Sciatic nerve (tissue), 2 donors: ENCODE measurements at places on chromosomes 7 and 10. TPM values are rescaled to one million over a fixed set of nuclear protein-coding genes. Genes with fewer than 3 reads are reported as not detected.

The ICA1 gene
- total RNA-seq, result 27.0 TPM

DNA sequence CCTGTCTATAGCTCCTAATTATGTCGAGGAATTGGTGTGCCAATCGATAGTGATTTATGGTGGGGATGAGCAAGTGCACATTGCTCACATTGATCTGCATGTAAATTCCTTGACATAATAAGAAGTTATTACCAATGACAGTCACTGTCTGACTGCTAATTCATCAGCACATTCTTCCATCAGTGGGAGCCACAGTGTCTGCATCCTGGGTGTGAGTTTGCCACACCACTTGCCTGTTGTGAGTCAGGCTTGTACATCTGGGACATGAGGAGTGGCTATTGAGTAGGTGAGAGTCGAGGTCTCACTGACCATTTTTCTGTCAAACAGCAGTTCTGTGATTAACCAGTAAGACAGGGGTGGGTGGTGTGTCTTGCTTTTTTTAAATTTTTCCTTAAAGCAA, 263.4 kb downstream of the LRMDA start:
- no peak for DNase-seq

GRCh38 chr10:116660860-116661259, 40.1 kb downstream of the PNLIPRP2 start:
- no peak for DNase-seq

GRCh38 chr10:98623176-98623575, 176.4 kb upstream of the HPS1 start:
- no peak for DNase-seq

GRCh38 chr7:28840592-28840995, 117.5 kb downstream of the TRIL start:
- no peak for DNase-seq

DNA sequence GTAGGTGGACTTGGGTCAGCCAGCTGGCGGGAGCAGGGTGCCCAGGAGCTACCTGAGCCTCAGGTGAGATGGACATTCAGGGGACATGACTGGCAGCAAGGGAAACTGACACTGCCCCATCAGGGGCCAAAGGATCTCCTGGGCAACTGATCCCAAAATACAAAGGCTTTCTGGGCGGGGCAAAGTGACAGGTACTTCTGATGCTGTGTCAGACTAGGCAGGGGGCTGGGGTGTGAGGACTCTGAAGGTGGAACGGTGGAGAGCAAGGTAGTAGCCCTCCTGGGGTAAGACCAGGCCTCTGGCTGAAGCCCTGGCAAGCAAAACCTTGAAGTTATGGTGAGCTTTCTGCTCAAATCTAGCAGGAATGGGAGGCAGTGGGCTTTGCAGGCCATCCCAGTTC, 4.4 kb downstream of the OPN4 start:
- DNase-seq, result no peak

DNA sequence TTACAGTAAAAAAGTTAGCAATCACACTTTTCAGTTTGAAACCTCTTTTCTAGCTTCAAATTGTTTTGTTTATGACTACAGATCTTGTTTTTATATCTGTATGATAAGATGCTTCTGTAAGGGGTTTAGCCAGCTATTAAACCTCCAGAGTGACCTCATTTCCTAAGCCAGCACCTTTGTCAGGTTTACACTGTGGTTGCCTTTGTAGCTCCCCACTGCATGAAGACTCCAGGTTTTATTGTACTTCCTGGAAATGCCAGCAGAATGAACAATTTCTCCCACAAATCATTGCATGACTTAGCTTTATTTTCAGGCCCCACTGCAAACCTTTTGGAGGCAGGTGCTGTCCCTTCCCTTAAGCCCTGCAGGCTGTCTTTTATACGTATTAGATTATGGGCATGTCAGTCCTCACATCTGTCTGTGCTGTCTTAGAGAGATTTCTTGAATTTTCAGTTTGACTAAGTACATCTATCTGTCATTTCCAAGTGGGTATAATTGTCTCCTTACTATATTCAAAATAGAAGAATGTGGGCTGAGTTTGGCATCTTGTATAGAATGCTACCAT, 8.2 kb upstream of the AGR3 start:
- no peak for DNase-seq

The CNPY1 gene
- total RNA-seq, result not detected

DNA sequence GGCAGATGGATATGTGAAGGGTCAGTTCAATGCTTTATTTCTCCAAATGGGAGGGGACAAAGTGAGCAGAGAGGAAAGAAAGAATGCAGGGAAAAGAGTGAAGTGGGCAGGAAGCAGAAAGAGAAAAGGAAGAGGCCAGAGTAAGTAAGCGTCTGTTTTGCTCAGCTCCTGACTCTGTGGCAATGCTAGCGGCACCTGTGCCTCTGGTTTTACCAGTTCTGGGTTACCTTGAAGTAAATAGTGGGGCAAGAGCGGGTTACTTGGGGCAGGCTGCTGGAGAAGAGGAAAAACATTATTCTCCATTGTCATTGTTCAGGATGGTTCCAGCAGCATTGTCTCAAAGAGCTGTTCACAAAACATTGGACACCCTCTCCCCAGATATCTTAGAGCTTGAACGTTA, 1.9 kb downstream of the TAS2R40 start:
- DNase-seq, result no peak

- no peak for DNase-seq
Measured at GRCh38 chr10:123270806-123271205, 116.6 kb downstream of the BUB3 start.

DNA sequence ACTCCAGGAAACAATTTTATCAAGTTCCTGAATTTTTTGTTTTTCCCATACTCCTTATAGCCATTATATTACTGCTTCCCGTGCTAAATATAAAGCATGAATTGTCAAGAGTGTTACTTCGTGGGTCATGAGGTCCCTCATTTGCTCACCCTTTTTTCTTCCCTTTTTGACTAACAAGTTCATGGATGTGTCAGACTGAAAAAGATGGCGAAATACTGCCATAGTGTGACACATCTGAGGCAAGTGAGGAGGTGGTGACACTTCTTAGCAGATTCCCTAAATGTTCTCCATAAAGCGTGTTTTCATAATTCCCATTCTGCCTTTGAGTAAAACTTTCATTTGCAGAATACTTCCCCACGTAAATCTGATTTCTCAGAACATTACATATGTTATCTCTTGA, 269.6 kb upstream of the FZD1 start:
- DNase-seq, result no peak

The TMEM254 gene
- 13.6 TPM for total RNA-seq

DNA sequence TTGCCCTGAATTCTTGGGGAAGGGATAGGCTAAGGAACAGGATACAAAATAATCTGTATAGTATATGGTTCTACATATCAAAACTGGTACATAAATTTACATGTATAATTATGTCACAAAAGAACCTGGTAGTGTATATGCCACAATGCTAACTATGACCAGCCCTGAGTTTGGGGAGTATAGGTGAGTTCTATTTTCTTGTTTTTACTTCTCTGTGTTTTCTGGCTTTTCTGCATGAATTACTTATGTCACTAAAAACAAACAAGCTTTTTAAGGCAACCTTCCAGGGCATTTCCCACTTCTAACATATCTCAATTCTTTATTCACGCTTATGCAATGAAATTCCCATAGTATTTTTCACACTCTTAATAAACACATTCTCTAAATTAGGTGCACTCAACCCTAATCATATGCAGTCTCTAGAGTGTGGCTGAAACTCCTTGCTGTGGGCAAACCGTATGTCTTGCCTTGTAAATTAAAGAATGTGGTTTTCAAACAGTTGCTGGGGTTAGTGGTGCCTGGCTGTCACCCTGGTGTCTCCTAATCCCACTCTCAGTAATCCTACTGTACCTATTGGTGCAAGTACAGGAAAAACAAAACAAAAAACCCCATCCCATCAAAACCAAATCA, 14.0 kb upstream of the INSIG1 start:
- DNase-seq, result no peak

DNA sequence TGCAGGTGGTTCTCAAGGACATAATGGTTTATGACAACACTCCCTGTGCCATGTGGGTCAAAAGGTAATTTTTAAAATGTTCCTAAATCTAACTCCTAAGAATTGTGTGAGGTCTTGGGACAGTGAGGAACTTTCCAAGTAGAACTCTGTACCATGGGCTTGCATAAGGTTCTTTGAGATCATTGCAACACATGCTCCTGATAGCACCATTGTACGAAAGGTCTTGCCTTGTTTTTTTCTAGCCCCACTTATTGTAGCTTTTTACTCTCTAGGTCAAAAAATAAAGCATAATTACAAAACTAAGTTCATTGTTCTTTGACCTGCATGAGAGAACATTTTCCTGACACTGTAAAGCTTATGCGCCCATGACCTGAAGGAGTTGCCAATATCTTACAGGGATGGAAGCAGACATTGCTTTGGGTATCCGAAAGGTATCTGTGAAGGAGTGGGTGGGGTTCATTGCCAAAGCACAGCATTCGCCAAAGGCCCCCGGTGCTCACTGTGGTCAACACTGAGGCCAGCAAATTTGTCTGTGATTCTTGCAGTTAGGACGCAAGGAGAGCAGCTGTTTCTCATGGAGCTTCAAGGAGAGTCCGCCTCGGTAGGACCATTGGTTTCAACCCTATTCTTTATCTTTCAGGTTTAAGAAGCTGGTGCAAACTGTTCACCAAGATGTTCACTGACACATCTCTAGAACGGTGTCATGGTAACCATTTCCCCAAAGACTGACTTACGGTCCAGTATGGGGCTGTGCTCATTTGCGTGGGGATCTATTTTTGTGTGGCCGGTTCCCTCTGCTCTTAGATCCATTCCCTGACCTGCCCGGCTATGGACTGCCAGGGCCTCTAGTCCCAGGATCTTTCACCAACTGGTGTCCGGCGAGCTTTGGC, 7.6 kb upstream of the PRKAG2 start:
- no peak for DNase-seq

- no peak for DNase-seq
Measured at GRCh38 chr7:147759327-147759943, 831.1 kb upstream of the C7orf33 start.

DNA sequence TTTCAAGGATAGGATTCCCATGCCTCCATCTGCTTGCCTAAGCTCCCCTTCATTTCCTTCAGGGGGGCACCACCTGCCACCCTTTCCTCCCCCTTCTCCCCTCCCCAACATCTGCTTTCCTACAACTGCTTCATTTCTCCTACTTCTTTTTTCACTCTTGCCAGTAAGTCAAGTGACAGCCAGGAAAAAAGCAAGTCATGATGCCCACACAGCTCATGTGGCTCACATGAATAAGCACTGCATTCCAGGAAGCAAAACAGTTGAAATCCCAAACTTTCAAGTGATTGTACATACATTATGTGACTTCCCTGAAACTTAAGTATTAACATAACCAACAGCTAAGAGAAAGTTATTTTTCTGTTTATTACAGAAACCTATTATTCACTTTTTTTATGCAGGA, 78.6 kb downstream of the TNS3 start:
- no peak for DNase-seq

DNA sequence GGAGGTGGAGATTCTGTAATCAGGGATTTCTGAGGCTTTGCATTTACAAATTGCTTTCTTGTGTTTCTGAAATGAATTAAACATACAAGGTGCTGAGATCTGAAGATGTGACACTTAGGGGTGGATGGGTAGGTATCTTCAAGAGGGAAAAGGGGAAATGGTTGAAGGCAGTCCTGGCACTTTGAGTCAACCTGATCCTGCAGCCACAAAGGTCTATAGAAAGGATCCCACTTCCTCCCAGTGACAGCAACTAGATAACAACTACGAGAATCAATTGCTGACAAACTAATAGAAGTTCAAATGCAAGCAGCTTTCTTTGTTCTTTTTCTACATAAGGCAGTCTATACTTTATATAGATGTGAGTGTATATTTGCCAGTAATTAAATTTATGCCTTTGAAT, 553.3 kb downstream of the MDFIC start:
- no peak for DNase-seq

DNA sequence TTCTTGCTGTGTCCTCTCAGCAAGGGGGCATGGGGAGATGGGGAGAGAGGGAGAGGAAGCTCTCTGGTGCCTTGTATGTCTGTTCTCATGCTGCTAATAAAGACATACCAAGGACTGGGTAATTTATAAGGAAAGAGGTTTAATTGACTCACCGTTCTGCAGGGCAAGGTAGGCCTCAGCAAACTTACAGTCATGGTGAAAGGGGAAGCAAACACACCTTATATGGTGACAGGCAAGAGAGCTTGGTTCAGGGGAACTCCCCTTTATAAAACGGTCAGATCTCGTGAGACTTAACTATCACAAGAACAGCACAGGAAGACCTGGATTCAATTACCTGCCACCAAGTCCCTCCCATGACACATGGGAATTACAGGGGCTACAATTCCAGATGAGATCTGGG, 464.7 kb upstream of the CELF2 start:
- DNase-seq, result no peak

GRCh38 chr10:93412801-93413200, 69.3 kb downstream of the MYOF start:
- DNase-seq, result no peak

DNA sequence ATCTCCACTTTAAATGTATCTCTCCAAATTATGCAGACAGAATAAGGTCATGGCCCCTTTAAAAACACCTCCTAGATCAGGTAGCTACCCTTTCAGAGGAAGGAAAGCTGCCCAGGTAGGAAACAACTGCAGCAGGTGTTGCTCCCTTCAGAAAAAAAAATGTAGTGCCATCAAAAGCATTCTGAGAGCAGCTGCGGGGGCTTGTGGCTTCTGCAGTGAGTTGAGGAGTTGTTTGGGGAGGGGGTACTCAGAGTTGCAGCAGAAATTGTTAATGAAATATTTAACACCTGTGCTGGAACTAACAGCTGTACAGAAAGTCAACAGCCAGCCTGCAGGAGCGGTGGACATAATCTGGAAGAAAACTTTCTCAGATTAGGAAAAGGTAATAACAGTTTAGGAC, 24.0 kb downstream of the CDHR3 start:
- DNase-seq, result no peak

The CFAP46 gene
- total RNA-seq, result 1.1 TPM

DNA sequence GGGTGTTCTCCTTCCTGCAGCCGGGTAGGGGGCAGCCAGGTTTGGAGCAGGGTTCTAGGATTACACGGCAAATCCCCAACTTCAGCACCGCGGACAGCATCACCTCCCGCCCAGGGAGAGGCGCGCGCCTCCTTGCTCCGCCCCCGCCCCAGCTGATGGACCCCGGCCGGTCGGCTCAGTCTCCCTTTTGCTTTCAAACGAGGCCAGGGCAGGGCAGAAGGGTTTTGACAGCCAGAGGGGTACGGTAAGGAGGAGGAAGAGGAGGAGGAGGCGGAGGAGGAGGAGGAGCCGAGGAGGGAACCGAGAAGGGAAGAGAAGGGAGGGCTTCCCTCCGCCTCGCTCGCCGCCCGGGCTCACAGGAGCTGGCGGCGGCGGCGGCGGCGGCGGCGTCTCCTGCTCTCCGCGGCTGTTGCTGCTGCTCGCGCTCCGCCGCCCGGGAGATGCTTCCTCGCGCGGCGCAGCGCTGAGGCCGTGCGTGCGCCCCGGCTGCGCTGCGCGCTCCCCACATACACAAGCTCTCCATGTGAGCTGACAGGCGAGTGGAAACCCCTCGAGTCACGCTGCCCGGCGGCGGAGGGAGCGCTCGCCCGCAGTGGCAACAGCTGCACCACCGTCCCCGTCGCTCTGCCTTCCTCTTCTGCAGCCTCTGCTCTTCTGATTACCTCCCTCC, 615 bp upstream of the CNTNAP2 start:
- DNase-seq, result peak; percentile 73
